SK-N-DZ (cell line): ENCODE measurements at places on chromosomes 11 and 22.
A peak's percentile ranks its signal among the peaks of the same experiment; 100 is the strongest.

DNA sequence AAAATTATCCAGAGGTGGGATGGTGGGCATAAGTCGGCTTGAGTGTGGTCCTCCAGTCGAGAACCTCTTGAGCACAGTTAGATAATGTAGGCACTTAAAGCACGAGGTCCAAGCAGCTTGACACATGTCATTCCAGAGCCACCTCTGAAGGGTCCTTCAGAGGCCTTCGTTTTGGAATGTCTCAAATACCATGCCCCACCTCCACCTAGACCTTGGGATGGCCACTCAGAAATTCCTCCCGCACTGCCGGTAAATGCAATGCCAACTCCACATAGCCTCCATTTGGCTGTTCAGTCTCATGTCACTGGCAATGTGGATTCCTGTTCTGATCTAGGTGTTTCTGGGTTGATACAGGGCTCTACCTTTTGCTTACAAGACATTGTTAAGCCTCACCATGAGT, 43.9 kb downstream of the BDNF start:
- no peak for DNase-seq

DNA sequence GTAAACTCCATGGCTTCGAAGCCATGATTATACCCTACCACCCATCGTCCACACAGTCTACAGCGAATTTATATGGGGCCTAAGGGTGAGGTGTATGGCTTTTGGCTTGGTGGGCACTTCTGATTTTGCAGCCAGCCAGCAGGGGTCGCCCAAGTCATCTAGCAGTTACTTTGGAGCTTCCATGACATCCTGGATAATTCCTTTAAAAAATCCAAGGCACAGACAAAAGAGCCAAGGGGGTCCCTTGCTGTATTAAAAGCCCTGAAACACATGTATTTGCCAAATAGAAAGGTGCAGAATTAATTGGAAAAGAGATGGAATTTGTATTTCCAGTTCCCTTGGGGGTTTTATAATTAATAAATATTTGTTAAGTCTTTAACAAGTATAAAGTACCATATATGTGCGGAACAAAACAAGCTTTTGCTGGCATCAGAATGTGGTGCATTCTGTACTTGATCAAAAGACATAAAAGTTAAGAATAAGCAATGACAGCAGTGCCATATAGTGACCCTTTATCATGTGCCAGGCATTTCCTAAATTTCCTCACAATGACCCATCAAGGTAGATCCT, 132.8 kb upstream of the PITPNB start:
- DNase-seq = peak; percentile 71

DNA sequence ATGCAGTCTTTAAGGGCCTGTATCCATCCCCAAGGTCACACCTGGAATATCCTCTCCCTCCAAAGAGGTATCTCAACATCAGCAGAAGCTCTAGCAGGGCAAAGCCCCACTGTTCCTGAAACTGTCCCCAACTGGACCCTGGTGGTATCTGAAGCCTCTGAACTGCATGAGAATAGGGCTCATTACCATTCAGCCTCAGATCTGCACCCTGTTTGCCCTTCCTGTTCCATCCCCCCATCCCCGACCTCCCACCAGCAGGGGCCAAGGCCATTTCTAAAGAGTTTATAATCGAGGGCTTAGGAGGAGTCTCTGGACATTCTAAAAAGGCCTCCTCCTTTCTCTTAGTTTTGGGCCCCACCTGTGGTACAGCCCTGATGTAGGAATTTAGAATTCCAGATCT, 74.0 kb upstream of the THY1 start:
- no peak for DNase-seq

GRCh38 chr22:32043391-32043790, 330 bp downstream of the SLC5A1 start:
- DNase-seq = no peak

- DNase-seq = no peak
Measured at GRCh38 chr11:107276077-107276476, 181.5 kb downstream of the CWF19L2 start.

GRCh38 chr11:105333153-105333552, 193.6 kb upstream of the CARD18 start:
- no peak for DNase-seq

- no peak for DNase-seq
Measured at GRCh38 chr11:99638073-99638553, 617.4 kb downstream of the CNTN5 start.

DNA sequence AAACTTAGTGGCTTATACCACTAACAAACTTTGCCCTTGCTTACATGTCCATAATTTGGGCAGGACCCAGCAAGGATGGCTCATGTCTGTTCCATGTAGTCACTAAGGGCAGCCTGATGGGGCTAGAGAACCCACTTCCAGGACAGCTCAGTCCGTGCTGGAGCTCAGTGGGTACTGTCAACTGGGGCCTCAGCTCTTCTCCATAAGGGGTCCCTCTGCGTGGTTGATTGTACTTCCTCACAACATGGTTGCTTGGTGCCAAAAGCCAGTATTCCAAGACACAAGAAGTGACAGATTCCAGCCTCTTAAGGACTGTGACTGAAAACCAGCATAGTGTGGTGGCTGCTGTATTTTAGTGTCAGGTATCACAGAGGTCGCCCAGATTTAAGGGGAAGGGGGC, 675.2 kb downstream of the TBC1D22A start:
- no peak for DNase-seq

DNA sequence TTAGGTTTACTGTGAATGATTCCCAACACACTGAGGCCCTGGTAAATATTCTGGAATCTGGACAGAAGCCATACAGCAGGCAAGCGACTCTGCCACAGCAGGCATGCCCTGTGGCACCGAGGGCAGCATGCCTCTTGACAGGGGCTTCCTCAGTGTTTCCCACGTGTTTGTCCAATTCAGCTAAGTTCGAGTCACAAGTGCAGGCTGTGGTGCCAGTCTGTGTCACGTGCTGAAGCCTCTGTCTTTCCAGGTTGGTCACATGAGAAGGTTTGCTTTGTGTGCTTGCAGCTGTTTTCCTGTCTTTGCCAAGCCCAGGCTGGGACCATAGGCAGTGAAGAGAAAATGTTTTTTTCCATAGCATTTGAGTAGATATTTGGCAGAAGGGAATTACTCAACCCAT, 2.4 kb upstream of the PPFIBP2 start:
- DNase-seq = no peak
